ENCODE measurements at places on chromosomes 7 and 10. TPM values are rescaled to one million over a fixed set of nuclear protein-coding genes. Genes with fewer than 3 reads are reported as not detected.

- DNase-seq, result no peak
Observed at GRCh38 chr7:65238785-65239184, 134.9 kb upstream of the ZNF92 start.

DNA sequence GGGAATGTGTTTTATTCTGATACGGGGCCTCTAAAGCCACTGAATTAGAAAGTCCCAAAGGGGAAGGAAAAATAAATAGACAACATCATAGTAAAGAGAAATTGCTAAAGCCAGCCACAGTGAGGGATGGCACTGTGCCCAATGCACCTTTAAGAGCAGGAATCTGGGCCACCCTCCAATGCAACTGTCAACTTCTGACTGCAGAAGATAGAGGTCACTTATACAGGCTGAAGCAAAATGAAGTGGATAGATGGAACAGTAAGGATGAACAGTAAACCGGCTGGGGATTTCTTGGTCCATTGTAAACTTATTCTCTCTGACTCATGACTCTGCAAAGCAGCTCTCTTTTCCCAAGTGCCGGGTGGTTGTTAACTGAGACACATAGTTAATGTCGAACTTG lies 54.0 kb upstream of the KCNIP2 start:
- DNase-seq, result peak; percentile 48

DNA sequence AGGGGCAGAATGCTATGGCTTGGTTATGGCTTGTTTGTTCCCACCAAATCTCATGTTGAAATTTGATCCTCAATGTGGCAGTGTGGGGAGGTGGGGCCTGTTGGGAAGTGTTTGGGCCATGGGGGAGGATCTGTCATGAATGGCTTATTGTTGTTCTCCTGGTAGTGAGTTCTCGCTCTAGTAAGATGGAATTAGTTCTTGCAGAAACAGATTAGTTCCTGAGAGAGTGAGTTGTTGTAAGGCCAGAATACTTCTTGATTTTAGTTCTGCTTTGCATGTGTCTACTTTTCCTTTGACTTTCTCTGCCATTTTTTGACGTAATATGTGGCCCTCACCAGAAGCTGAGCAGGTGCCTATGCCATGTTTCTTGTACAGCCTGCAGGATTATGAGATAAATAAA lies 188.2 kb downstream of the KIF20B start:
- DNase-seq, result no peak

OPALIN gene
- total RNA-seq, result not detected

LIPJ gene
- total RNA-seq, result not detected
